H1 (cell line): ENCODE measurements at places on chromosomes 7 and 10. TPM values are rescaled to one million over a fixed set of nuclear protein-coding genes. Genes with fewer than 3 reads are reported as not detected.

Gene ELFN1
- 2.0 and 2.1 TPM in 2 replicates for total RNA-seq

Gene STAG3
- 3.3 and 3.8 TPM in 2 replicates for total RNA-seq

Gene ADAMTS14
- total RNA-seq: 2.3 TPM in 2 replicates

Gene SPDYE2B
- not detected in 2 replicates for total RNA-seq

Gene MCM10
- 59.0 and 60.3 TPM in 2 replicates for total RNA-seq

Gene ITIH5
- total RNA-seq: 7.6 and 9.8 TPM in 2 replicates

Gene TCF7L2
- 63.7 and 67.3 TPM in 2 replicates for total RNA-seq
